Cortex of kidney (tissue), 1 donor: ENCODE measurements at places on chromosomes 12 and 14.

GRCh38 chr12:1083889-1084262 is 92.9 kb downstream of the ERC1 start:
- no peak for DNase-seq

GRCh38 chr14:102185360-102185759 is 45.7 kb downstream of the WDR20 start:
- no peak for DNase-seq

DNA sequence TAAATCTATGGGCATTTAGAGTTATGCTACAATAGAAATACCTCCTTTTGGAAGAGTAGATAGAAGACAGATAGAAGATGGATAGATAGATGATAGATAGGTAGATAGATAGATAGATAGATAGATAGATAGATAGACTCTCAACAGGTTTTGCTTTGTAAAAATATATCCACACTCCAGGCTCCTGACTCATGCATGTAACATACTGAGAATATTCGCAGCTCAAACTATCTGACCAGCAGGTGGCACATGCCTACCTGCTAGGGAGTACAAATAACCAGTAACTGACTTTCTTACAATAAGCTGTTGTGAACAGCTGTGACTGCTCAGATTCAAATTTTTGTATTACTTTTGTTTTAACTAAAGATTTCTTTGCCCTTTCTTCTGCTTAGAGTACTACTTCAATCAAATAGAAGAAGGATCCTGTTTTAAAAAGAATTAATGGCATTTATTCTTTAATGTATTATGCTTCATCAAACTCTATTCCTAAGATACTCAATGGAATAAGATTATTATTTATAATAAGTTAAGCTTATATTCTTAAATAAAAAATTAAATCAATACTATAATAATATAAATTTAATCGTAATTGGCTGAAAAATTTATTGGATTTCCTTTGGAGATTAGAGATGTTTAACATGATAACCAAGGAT is 15.8 kb upstream of the CPNE8 start:
- no peak for DNase-seq

- no peak for DNase-seq
Observed at GRCh38 chr12:39441963-39442830, 723 bp downstream of the KIF21A start.
